ENCODE measurements at places on chromosomes 3 and 15.

- DNase-seq = no peak
Observed at GRCh38 chr15:27175472-27176153, 204.6 kb downstream of the GABRG3 start.

GRCh38 chr3:123432832-123433523 is 15.9 kb downstream of the ADCY5 start:
- DNase-seq = no peak

- DNase-seq = no peak
Observed at GRCh38 chr15:80743189-80743833, 35.9 kb upstream of the CEMIP start.

GRCh38 chr3:187999821-188000220 is 154.1 kb upstream of the LPP start:
- DNase-seq = peak; percentile 43

DNA sequence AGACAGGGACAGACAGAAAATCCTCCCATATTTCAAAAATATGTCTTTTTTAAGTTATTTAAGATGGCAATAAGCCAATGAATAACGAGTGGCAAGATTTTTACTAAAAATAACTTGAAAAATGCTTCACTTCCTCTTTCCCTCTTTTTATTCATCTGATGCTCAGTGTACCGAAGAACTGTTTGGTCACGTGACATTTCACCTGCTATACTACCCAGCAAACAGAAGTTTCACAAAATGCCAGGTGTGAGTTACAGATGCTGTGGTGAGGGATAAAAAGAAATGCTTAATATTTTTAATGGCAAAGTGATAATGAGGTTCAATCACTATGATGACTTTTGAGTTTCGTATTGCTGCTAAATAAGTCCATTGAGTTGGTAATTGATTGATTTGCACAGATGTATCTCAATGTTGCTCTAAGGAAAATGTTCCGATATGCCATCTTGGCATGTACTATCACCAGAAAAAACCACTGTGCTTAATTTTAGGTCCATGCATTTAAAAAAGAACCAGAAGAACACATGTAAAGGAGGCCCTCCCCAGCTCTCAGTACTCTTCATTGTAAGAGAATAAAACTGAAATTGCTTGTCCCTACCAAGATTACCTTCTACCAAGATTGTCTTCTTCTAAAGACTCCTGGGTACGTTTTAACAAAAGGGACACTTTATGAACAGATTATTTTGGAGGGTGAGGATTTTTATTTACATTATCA is 26.0 kb upstream of the SEC62 start:
- no peak for DNase-seq

DNA sequence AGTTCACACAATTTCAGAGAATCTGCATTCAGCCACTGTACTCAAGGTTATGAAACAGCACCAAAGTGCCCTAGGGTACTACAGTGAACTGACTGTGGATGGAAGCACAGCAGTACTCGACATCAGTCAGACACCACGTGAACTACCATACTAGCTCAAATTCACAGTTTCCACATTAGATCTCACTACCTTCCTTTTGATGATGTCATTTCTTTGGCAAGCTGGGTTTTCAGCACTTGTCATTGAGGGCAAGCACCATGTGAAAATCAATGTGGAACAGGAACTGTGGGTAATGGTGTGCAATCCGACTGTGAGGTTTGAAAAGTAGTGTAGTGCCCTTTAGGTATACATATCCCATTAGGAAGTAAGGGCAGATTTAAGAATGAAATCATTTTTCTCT is 110.5 kb upstream of the BFSP2 start:
- DNase-seq = no peak

Measured in activated CD4-positive, CD25-positive, alpha-beta regulatory T cell treated with anti-CD3 and anti-CD28 coated beads, Interleukin-2, amount 50 U/mL, for 72 hours (primary cell).